ENCODE measurements at places on chromosomes 2 and 18.
A peak's percentile ranks its signal among the peaks of the same experiment; 100 is the strongest.

GRCh38 chr18:58572181-58572580, 56.7 kb downstream of the ALPK2 start:
- no peak for DNase-seq

DNA sequence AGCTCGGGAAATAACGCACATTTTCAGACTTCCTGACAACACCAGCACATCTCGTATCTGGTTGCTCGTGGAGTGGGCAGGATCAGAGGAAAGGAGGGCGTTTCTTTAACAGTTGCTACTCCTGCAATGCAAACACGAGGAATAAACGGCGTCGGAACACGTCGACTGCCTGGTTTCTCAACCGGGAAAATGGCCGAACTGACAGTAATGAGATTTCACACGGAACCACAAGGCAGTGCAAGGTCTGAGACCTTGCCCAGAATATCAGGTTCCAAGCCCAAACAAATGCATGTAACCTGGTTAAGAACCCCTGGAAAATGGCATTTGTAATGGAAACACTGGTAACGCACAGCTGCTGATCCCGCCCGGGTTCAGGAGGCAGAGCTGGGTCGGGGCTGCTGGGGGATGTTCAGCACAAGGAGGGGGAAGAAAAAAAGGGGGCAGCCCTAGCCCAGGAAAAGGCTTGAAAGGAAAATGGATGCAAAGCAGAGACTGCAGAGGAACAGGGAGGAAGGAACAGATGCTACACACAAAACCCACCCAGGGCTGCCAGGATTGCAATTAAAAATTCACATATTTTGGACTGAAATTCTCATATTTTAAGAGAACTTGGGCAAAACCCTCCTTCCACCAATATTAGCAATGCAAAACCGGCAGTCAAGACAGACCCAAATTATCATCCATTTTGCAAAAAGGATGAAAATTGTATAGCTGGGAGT, 61.6 kb upstream of the KLHL29 start:
- DNase-seq: no peak

DNA sequence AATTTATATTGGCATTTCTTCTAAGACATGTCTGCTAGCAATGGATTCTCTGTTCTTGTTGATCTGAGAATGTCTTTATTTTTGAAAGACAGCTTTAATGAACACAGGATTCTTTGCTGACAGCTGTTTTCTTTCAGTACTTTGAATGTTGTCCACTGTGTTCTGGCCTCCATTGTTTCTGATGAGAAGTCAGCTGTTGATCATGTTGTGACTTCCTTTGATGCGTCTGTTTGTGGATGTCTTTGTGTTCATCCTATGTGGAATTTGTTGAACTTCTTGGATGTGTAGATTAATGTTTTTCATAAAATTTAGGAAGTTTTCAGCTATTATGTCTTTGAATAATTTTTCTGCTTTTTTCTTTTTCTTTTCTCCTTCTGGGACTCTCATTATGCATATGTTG, 39.8 kb upstream of the KCNF1 start:
- no peak for DNase-seq

GRCh38 chr2:105739944-105740530, 4.7 kb upstream of the NCK2 start:
- DNase-seq: no peak

DNA sequence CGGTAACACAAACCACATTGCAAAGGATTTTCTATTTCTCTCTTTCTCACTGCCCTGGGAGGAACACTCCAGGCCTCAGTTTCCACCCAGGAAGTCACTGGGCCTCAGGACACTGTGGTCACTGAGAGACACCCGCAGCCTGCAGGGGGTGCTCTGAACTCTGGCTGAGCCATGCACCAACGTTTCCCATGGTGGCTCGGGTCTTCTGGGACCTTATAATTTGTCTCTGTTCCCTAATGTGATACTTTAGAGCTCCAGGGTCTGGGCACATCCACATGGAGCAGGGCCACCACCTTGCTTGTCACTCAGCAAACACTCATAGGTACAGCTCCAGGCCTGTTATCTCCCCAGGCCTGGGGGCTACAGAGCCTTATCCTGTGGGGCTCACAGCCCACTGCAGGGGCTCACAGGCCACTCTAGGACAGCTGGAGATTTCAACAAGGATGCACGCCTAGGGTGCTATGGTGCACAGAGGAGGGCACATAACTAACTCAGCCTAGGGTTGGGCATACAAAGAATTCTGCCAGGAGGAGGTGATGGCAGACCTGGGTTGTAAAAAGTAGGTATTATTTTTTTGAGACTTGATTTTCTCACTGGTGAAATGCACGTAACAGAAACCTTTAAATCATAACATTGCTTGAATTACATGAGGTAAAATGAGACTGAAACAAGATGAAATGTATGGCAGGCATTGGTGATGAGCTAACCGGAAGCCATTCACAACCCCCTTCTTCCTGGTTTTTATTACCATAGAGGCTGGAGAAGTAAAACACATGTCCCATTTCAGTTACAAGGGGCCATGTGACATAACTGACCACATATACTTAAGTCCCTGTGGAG, 3.0 kb upstream of the HS1BP3 start:
- DNase-seq: no peak

DNA sequence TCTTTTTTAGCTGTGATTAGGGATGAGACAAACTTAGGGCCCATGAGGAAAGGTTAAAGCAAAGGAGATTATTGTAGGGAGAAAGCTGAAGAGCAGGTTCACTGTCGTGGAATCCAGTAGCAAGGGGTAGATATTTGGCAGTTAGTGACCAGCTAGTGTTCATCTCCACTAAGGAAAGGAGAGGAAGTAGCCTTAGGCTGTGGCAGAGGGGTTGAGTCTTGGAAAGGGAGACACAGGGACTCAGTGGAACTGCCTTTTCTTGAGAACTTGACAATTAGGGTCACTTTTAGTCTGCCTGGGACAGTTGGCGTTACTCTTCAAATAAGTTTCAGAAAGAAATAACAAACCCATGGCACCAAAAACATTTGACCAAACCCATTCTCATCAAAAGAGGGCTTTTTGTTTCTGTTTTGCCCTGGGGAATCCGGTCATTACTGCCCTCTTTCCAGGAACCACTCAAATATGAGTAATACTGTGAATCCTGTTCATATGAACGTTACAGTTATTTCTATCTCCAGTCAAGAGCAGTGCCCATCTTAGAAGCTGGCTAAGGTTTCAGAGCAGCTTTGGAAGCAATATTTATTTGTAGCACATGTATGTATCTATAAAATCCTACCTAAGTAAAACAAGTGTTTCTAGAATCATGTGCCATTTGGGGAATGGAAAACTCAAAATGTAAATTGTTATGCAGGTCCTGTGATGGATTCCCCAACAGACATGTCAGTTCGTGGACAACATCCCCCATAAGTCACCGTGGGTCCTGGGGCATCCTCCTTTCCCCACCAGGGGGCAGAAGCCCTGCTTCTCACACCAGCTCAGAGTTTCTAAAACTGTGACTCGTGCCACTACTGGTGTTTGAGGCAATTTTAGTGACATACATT, 77.3 kb upstream of the PHLPP1 start:
- DNase-seq: peak; percentile 39

GRCh38 chr18:9707381-9708056, 582 bp upstream of the RAB31 start:
- no peak for DNase-seq

- DNase-seq: no peak
Measured at GRCh38 chr2:778731-779350, 101.6 kb upstream of the TMEM18 start.

GRCh38 chr2:98775146-98775986, 44.4 kb upstream of the MGAT4A start:
- no peak for DNase-seq

GRCh38 chr2:100588071-100588786, 25.4 kb downstream of the PDCL3 start:
- DNase-seq: peak; percentile 71

DNA sequence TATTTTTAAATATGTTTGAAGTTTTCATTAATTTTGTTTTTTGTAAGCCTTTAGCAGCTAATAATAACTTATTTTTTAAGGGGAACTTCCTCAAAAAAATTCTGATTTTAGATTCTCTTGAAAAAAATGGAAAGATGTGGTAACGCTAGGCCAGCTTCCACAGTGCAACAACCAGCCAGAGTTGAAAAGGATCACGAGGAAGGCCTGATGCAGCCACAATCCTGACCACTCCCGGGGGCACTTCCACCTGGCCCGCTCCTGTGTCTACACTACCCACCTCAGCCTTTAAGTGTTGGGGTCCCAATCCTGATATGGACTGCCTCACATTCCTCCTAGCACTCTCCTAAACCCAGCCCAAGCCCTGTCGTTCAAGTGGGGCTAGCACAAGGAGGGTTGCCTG, 101.1 kb downstream of the TMEM17 start:
- no peak for DNase-seq

DNA sequence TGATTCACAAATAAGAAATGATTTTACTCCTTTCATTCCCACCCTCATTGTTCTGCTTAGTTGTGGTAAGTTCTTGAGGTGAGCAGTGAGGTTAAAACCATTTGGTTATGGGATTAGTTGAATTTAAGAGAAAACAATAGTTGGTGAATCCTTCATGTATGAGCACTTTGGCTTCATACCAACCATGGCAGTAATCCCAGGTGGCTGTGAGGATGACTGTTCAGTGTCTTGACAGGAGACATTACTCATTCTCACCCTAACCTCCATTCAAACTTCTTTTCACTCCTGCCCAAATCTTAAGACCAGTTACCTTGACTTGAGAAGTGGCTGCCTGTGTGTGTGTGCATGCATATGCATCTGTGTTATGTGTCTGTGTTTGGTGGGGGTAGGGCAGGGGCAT, 143.1 kb downstream of the SETBP1 start:
- DNase-seq: no peak

GRCh38 chr2:111896576-111896975, 1.8 kb upstream of the MERTK start:
- DNase-seq: no peak

DNA sequence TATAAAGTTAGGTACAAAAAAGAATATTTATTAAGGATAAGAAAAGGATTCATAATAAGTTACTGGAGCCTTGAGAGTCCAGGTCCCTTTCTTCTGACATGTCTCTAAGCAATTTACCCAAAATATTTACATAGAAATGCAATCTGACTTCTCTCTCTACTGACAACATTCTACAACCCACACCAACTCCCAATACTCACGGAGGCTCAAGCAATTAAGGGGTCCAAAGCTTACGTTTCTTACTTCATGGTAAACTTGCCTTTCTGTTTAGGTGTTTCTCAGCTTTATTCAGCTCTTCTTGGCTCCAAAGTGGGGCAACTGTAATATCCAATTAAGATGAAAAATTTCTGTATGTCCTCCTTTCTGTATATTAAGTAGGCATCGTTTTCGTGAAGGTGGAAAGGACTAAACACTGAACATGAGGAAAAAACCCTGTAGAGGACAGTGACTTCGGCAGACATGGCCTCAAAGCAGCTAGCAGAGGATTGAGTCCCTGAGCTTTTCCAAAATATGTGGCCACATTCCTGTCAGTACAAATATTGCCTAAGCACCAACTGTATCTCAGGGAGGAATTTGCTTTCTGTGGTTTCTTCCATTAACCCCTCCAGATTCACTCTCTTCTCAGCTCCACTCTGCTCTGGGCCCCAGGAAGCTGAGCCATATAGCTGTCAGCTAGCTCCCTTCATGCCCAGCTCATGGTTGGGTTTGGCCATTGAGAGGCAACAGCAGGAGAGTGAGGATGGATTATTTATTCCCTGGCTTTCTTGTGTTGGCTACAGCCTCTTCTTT, 67.9 kb upstream of the GLS start:
- no peak for DNase-seq

GRCh38 chr18:47970664-47971531, 40.4 kb upstream of the SMAD2 start:
- peak; percentile 15 for DNase-seq

GRCh38 chr2:36663851-36664695, 32.4 kb upstream of the VIT start:
- DNase-seq: no peak

- DNase-seq: no peak
Measured at GRCh38 chr2:72951303-72952095, 34.2 kb downstream of the EMX1 start.

DNA sequence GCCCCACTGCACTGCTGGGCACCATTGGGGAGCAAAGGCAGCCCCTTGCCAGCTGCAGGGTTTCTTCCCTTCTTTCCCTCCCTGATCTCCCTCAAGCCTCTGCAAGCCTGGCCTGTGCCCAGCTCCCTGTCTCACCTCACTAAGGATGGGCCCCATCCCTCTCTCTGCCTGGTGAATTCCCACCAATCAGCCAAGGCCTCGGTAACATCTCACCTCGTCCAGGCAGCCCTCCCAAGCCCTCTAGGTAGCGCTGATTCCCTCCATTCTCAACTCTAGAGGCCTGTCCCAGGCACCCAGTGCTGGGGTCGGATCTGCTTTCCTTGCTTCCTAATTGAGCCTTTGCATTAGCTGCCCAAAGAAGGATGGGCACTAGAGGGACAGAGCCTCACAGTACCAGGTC, 63.0 kb downstream of the CELF4 start:
- no peak for DNase-seq

- no peak for DNase-seq
Measured at GRCh38 chr18:49815927-49816326, 2.6 kb upstream of the ACAA2 start.

DNA sequence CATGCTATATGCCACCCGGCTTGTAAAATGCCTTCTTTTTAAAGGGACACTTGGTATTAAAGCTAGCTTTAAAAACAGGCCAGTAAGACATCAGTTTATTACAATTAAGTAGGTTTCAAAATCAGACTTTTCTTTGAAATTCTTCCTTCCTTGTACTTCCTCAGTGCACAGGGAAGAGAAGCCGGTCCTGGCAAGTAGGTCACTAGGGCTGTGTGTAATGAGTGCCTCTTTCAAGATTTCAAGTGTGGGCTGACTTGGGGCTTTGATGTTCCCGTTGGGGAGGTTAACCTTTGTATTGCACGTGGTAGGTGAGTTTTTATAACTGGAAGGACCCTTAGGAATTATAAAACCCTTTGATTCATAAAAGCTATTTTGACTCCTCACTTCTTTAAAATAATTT, 566.4 kb upstream of the ID2 start:
- no peak for DNase-seq

DNA sequence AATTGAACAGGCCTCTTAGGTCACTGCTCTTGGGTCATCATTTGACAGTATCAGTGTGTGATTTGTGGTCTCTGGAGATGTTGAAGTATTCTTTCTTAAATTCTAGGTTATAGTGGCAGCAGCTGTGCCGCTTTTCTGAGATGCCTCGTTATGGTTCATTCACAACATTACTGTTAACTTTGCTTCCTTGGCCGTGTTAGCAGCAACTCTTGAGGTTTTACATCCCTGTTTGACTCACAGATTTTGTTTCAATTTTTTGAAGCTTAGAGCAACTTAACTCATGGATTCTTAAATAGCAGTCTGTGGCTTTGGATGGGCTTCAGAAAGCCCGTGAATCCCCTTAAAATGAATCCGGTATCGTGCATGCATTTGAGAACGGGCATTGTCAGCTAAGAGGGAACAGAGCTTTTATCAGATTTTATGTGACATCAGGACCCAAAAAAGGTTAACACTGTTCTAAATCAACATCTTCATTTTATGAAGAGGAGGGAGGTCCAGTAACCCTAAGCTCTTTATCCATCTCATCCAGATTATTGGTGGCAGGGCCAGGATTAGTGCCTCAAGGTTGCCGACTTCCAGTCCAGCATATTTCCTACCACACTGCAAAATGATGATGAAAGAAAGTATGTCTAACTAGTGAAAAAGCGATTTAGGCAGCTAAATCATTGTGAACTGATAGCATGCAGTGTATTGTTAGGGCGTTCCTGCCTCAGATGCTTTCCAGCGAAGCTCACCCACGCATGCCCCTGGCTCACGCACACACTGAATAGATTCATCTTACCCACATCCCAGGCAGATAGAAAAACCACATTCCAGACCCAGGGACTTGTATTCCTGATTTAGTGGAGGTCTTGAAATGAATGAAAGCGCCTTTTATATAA, 5.1 kb downstream of the TRIB2 start:
- no peak for DNase-seq

- no peak for DNase-seq
Measured at GRCh38 chr18:61167902-61168301, 165.3 kb upstream of the CDH20 start.

Data from CD4-positive, alpha-beta T cell treated with Interferon alpha-2 for 1 hour (primary cell).